Thymus (tissue), 14 donors: ENCODE measurements at places on chromosomes 5 and 9.

DNA sequence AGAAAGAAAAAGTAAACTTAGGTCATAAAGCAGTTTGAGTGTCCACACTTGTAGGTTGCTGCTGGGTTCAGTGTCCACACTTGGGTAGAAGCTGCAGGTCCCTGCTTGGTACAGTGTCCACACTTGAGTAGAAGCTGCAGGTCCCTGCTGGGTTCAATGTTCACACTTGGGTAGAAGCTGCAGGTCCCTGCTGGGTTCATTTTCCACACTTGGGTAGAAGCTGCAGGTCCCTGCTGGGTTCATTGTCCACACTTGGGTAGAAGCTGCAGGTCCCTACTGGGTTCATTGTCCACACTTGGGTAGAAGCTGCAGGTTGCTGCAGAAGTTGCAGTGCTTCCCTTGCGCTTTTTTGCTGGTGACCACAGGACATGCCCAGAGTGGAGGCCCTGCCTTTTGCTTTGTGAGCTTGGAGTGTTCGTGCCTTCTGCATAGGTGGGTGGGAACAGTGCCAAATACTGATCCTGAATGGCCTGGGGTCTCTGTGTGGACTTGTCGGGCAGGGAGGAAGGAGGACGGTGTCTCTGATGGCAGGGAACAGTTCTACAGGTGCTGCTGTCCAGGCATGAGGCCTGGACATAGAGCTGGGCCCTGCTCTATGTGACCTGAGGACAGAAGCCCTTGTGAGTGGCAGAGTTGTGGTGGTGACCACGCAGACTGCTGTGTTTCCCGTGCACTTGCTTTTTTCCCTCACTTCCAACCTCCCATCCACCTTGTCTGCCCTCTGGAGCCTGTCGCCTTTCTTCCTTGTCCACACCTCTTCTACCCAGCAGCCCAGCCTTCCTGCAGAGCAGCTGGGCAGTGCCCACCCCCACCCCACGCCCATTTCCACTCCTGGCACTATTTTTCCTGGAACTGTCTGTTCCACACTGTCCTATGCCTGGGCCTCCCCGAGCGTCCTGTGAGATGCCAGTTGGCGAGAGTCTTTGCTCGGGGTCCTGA lies 120.8 kb downstream of the EHMT1 start:
- no peaks in the 10 kb centered on the region for H3K27me3 ChIP-seq
- no peak overlapping the region for H3K4me3 ChIP-seq
- no peak overlapping the region for H3K27ac ChIP-seq
- H3K4me1 ChIP-seq: no peaks in the 10 kb centered on the region
- no peak for DNase-seq

GRCh38 chr9:126295082-126295477 lies 31.5 kb upstream of the MVB12B start:
- H3K36me3 ChIP-seq: no peaks in the 10 kb centered on the region
- no peak overlapping the region for H3K4me3 ChIP-seq
- DNase-seq: no peak
- H3K27ac ChIP-seq: no peak overlapping the region

- no peaks in the 10 kb centered on the region for H3K36me3 ChIP-seq
- no peak overlapping the region for H3K4me3 ChIP-seq
- H3K27me3 ChIP-seq: no peaks in the 10 kb centered on the region
- DNase-seq: no peak
These were observed 21.4 kb downstream of the SNX18 start for GRCh38 chr5:54539001-54539400.

DNA sequence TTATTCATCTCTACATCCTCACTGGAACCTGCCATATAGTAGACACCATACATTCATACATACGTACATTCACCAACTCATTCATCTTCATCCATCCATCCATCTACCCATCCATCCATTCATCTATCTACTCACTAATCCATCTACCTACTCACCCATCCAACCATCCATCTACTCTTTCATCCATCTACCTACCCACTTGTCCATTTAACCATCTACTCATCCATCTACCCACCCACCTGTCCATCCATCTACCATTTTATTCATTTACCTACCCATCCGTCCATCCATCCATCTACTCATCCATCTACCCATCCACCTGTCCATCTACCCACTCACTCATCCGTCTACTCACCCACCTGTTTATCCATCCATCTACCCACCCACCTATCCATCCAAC lies 31.9 kb upstream of the LCP2 start:
- H3K36me3 ChIP-seq: no peaks in the 10 kb centered on the region
- DNase-seq: no peak
- H3K27me3 ChIP-seq: no peaks in the 10 kb centered on the region
- H3K4me3 ChIP-seq: no peak overlapping the region

DNA sequence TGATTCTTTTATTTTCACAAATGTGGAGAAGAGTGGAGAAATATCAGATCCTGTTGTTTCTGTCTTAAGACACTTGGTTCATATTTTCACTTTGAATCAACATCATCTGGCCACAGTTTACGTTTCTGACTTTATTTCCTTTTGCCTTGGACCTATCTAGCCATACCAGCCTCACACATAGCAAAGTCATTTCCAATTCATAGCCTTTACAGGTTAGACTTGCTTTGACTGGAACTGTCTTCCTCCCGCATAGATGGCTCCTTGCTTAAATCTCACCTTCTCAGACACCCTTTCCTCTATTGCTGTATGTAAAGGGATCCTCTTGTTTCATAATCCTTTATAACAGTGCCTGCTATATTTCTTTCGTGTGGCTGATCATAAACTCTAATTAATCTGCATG lies 297.8 kb downstream of the SH3GL2 start:
- H3K4me3 ChIP-seq: no peak overlapping the region
- H3K36me3 ChIP-seq: no peaks in the 10 kb centered on the region
- H3K27ac ChIP-seq: no peak overlapping the region
